Stimulated activated CD8-positive, alpha-beta memory T cell treated with anti-CD3 and anti-CD28 coated beads, Interleukin-4, amount 100 ng/mL, for 4 hours (primary cell): ENCODE measurements at places on chromosomes 4 and X.

DNA sequence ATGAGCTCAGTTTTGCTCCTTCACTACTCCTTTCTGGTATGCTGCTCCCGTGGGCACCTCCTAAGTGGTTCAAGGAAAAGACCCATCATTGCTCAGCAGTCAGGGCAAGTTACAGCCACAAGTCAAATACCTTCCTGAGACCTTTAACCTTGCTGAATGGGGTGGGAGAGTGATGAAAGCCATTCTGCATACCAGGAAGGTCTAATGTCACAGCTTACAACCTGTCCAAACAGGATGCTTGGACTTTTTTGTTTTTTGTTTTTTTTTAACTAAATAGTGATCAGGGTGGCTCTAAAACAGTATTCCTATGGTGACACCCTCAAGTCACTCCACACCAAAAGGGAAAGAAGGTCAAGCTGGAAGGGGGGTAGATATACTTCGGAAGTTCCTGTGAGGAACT lies 93.1 kb downstream of the GPC3 start:
- DNase-seq: no peak

DNA sequence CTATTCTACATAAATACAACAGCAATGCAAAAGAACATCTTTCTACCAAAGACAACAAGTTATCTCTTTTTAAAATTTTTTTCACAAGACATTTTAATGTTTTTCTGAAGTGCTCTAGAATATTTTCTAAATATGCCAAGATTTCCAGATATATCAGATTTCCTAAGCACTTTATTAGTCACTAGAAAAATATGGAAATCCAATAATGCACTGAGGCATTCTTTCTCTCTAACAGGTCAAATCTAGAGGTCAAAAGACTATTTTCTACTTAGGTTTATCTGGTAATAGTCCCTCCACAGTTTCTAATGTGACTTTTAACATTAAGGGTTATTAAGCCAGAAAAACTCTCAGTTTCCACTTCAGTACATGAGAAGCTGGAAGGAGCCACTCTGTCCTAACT lies 1041.2 kb upstream of the INTU start:
- no peak for DNase-seq

DNA sequence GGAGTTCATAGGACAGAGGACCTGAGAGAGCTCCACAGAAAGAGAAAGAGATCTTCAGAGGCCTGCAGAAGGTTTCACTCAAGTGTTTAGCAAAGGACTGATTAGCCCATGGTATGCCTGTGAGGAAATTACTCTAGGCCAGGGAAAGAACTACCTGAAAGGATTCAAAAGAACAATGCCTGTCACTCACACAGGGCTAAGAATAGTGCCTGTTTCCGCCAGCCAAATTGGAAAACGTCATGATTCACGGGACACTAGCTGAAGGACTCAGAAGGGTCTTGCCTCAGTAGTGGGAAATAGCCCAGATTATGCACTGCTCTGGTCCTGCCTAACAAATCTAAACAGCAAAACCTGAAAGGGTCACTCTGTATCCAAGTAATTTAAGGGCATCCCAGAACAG lies 21.1 kb downstream of the SYTL4 start:
- no peak for DNase-seq

GRCh38 chr4:153555730-153556434 lies 89.7 kb downstream of the TMEM131L start:
- no peak for DNase-seq

DNA sequence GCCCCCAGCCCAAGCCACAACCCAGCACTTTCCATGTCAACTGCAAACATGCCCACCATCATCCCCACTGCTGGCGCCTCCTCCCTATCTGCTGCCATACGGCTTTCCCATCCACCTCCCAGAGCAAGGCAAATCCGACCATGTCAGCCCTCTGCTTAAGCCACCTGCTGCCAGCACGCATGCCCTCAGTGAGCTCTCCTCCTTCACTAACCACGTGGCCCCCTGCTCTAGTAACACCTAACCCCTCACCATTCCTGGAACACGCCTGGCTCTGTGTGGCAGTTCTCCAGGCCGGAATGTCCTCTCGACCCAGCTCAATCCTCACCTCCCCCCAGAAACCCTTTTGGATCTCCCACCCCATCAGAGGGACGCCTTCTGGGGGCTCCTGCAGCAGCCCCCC lies 17.4 kb downstream of the BCAP31 start:
- DNase-seq: no peak

DNA sequence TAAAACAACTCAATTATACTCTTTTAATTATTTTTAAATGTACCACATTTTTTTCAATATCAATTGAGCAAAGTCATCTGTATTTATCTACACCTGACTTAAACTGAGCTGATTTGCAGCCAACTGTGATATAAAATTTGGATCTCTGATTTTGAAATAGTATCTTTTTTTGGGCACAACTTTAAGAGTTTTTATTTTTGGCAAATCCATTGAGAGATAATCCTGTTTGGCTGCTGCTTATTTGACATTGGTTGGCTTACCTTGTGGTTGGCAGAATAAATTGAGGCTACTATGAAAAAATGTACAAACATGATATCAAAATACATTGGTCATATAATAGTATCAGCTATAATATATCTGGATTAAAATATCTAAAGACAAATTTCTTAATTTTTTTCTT lies 656.0 kb upstream of the NDST4 start:
- DNase-seq: no peak

- DNase-seq: no peak
These were observed 10.1 kb upstream of the VMA21 start for GRCh38 chrX:151386838-151387459.
